ENCODE measurements at places on chromosomes 4 and X.

- no peak for DNase-seq
Observed at GRCh38 chrX:153612413-153612812, 13.5 kb upstream of the CCNQ start.

DNA sequence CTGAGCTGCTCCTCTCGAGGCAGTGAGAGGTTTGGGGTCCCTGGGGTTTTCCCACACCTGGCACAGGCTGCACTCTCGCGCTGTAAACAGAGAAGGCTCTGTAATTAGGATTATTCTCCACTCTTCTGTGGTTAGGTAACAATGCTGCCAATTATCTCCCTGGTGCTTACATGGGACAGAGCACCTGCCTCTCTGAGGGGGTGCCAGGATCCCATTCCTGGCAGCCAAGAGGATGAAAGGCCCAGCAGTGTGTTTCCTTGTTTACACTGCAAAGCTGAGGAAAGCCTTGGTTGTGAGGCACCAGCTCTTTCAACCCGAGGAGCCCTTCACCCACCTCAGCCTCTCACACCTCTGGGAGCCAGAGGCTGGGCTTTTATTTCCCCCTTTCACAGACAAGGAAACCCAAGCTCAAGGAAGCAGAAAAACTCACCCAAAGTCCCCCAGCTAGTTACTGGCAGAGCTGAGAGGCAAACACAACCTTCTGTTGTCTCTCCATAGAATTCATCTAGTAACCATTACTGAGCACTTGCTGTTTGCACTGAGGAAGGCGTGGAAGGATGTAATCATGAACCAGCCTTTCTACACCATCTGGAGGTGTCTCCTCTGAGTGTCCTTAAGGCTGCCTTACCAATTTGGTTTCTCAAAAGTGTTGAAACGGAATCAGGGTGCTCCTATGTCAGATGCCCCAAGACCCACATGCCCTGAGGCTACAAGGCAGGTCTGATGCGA, 39.7 kb upstream of the PROM1 start:
- DNase-seq, result peak; percentile 20

GRCh38 chrX:13759152-13759718, 24.7 kb downstream of the OFD1 start:
- no peak for DNase-seq

DNA sequence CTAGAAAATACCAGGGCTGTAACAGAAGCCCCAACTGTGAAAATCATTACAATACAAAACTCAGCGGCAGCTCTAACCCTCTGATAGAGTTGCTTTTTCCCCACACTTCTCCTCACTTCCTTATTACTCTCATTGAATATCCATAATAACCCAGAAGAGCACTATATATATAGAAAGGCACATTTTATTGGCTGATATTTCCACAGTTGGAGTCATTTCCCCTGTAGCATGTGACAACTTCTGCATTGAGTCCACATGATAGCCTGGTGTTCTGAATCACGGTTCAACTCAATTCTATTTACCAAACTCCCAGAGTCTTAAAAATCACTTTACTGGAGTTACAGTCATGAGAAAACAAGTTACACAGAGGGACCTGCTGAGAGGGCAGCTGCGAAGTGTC, 46.6 kb upstream of the NWD2 start:
- DNase-seq, result no peak

DNA sequence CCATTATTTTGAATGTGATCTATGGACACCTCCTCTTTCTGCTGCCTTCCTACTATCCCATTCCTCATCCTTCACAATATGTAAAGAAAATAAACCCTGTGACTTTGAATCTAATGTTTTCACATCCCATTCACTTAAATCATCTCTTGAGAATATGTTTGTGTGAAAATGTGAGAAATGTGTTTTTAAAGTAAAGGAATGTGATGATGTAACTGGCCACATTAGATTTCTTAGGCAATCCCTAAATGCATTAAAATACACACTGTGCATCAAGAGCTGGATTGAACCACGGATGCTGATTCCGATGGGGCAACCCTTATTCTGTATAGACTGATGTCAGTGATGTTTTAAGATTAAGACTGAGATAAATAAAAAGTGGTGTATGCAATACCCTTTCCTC, 558.9 kb upstream of the TENM3 start:
- no peak for DNase-seq

DNA sequence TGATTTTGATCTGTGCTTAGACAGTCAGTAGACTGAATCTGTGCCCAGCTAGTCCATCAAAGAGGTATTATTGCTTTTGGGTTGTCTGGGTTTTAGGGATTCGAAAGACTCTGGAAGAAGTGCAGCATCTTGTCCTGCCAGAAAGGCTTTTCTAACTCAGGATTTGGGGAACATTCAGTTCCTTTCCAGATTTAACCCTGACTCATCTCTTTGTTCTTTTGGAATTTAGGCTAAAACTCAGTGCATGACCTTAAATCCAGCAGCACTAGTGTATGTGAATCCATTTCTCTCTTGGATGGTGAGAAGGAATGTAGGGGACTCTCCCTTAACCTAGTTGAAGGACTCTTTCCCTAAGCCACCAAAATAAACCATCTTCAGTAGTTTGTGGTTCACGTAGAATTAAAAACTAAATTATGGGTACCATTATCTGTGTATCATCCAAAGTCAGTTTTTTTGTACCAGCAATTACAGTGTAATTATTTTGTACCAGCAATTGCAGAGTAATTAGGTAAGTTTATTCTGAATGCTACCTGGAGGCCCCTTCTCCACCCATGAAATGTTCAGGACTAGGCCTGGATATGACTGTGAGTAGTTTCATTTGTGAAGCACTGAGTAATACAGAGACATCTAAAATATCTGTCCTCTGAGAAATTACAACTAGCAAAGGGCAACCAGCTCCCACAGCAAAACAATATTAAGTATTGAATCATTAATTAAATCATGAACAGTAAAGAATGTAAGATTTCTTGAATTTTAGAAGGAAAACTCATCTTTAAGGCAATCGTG, 384.0 kb downstream of the TMA16 start:
- DNase-seq, result no peak

DNA sequence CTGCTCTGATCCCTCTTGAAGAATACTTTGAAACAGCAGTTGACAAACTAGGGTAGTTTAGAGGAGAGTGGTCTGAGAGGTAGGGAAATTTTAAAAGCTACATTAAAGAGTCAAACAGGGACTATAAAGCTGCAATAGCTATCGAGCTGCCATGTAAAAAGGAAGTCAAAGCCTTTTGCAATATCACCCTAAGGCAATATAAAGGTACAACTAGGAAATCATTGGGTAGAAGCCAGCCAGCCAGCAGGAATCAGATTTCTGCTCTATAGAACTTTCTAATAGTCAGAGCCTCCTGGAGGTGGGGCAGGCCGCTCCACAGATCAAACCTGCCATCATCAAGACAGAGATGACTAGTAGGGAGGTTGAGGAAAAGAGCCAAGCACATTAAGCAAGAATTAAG, 15.2 kb upstream of the PHOX2B start:
- DNase-seq, result no peak

DNA sequence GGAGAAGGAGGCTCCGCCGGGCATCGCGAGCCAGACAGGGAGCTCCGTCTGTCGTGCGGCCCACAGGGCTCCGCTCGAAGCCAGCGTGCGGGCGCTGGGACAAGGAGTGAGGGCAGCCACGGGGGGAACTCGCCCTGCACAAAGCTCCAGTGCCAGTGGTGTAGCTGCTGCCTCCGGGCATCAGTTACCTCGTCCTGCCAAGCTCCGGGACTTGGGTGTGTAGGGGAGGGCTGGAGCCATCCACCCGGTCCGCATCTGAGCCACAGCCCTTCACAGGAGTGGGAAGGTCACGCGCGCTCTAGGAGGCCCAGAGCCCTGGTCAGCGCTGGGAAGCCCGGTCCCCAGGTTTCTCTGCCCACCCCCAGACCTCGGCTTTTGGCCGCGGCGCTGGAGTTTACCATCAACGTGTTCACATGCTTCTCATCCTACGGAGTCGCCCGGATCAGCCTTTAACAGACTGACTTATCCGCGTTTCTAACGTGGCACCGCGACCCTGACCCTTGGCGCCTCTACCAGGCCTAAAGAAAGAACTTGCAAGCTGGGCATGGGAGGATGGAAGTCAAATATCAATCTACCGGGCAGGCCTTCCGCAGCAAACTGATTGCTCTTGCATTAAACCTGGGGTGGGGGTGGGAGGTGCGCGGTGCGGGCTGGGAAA, 8.4 kb upstream of the PRDM8 start:
- no peak for DNase-seq

- no peak for DNase-seq
Observed at GRCh38 chrX:15349046-15349445, 13.7 kb upstream of the PIGA start.

DNA sequence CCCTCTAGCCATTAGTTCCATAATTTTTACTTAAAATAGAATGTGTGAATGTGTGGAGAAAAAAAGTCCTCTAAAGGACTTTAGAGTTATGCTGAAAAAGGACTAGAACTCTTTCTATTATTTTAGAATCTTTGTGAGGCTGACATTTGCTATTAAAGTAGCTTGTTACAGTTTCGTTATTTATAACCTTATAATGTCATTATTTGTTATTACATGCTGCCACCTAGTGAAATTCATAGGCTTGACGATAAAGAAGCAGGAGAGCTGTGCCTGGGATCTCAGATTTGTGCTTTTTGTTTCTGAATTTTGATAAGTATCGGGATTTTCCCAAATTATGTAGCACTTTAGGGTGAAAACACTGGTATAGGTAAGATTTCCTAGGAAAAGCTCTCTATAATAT, 38.5 kb upstream of the TAPT1 start:
- DNase-seq, result no peak

GRCh38 chr4:1569461-1570151, 114.5 kb downstream of the FAM53A start:
- DNase-seq, result no peak

DNA sequence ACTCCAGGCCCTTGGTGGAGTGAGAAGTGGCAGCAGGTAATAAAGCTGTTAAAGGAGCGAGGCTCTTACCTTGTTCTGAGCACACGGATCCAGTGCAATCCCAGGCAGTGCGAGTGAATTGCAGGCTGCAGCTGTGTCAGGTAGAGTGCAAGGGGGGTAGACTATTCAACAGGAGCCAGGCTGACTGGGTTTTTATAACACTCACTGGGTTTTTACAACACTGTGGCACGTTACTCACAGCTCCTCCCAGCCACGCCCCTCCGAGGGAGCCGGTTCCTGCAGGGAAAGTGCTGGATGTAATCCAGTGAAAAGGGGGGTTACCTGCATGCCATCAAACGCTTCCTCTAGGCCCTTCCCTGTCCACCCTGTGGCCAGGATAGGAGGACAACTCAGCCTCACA, 358 bp downstream of the FGFBP1 start:
- no peak for DNase-seq

DNA sequence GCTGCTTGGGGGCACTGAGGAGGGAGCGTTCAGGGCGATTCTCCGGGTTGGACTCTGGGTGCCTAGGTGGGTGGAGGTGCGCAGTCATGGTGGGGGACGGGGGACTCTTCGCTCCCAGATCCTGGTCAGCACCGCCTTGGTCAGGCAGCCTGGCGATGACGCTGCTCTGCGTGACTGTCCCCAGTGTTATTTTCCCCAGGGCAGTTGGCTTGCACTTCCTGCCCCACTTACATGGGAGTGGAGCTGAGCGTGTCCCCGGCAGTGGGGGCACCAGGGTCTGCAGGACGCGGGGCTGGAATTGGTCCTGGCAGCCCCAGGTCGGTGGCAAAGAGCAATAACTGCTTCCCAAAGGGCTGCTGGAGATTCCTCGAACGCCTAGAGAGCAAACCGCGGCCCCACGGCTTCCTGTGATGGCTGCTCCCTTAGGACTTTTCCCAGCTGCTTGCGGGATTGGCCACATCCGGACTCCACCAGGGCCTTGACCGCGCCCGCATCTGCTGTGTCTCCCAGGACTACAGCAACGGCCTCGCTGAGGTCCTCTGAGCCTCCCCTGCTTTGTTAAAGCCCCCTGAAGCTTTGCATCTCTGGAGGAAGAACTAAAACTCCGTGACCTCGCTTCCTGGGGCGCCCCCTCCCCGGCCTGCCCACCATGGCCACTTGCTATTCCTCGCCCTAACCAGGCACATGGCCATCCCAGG, 35.3 kb upstream of the GPR78 start:
- DNase-seq, result no peak

DNA sequence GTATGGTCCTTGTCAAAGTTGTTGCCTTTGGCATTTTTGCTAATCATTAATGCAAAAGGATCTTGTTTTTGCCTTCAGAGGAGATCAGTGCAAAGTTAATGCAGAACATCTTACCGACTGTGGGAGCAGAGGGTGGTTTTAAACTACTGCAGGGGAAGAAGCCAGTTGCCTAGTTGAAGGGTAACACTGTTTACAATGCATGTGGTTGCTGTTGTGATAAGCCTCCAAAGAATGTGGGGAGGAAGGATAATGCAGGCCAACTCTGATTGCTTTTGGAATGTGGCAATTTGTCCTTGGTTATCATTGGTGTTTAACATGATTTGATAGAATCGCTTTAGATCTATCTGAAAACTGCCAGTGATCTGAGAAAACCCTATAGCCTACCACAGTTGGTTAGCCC, 204.3 kb upstream of the TLL1 start:
- DNase-seq, result no peak

DNA sequence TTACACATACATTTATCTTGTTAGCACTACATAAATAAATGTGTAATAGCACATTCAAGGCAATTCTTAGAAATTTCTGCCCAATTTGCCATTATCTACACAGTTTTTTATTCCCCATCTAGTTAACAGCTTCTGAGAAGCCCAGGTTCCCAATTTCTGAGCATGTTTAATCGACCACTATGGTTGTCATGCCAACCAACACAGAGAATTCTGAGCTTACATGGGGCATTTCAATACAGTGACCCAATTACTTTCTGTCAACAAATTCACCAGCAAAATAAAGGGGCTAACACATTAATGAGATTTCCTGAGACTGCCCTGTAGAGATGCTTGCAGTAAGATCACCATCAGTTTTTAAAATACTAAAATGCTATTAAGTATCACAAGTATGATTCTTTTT, 22.0 kb downstream of the GPM6A start:
- no peak for DNase-seq

- DNase-seq, result no peak
Observed at GRCh38 chrX:24761306-24761705, 67.6 kb downstream of the POLA1 start.

DNA sequence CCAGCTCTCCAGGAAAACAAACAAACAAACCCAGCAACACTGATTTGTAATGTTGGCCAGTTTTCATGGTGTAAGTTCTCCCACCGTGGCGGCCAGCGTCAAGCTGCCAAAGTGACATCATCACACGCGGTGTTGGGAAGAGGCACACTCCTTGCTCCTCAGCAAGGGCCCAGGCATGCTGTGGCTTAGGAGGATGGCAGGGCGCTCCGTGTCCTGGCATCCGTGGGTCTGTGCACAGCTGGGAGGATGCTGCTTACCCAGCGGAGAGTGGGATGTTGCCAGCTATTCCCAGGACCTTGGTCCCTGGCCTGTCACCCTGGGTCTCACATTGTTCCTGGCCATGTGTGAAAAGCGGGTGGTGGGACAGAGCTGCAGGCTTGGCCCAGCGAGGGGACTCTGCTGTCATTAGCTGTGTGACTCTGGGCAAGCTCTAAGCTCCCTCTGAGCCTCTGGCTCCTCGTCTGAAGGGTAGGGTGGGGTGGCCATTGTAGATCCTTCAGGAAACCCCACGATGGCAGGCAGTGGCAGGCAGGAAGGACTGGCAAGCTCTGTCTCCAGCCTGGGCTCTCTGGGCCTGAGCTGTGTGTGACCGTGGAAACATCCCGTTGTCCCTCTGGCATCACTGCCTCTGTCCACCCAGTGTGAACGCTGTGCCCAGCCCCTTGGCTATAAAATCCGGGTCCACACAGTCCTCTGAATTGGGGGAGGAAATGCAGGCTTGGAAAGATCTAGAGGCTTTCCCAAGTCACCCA, 10.8 kb downstream of the PSAPL1 start:
- DNase-seq, result no peak

GRCh38 chr4:154854362-154854761, 73.3 kb downstream of the RBM46 start:
- no peak for DNase-seq

All from activated naive CD8-positive, alpha-beta T cell treated with anti-CD3 and anti-CD28 coated beads for 36 hours (primary cell).